SHP77 (cell line): ENCODE measurements at places on chromosomes 3 and 15.

- peak; percentile 43 for DNase-seq
Observed at GRCh38 chr15:80404057-80404760, at the start of gene ARNT2. Gene ARNT2, plus strand, starts transcription at chr15:80404382. Its CDS starts 134 bp downstream, at chr15:80404516.

GRCh38 chr15:63264688-63265293 lies 12.6 kb upstream of the APH1B start:
- DNase-seq = no peak

DNA sequence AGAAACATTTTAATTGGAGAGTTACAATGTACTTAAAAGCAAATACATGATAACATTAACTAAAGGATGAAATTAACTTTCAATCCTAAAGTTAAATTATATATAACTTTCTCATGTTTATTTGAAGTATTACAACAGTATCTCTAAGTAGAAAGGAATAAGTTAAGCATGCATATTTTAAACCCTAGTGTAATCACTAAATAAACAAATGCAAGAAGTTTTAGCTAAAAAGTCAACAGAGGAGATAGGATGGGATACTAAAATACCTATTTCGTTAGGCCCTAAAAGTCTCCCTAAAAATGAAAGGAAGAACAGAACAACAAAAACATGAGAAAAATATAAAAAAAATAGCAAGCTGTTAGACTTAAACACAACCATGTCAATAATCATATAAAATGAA lies 361.3 kb upstream of the THBS1 start:
- no peak for DNase-seq

DNA sequence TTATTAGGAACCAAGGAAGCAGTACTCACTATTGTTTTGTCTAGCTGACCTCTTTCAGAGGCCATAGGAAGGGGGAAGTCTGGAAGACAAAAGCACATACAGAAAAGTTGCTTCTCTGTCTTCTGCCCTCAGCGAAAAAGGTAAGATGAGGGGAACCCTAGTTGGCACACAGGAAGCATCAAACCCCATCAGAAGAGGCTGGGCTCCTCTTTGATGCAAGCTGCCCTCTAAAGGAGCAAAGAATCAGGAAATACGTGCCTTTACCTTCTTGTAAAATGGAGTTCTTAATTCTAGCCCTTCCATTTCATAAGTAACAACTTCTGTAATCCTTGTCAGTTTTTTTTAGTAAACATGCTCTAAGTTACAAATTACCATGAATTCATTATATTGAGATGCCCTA lies 12.5 kb downstream of the SPINK8 start:
- no peak for DNase-seq

DNA sequence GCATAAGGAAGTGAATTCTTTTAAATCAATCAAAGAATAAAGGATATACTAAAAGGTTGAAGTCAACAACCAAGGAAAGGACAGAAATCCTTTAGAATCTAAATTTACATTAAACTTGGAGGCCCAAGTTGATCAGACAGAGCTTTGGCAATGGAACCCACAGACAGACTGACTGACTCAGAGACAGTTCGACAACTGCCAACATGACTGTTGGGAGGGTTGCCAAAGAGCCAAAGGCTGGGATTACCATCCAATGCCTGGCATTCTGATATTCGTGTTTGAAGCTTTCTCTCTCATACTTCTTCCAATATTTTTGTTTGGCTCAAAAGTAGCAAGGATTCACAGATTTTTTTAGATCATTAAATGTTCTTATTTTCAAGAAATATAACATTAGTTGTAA lies 406.1 kb downstream of the PLCL2 start:
- DNase-seq = no peak

GRCh38 chr3:65871305-65872141 lies 167.2 kb downstream of the MAGI1 start:
- peak; percentile 89 for DNase-seq
